Caco-2 (cell line): ENCODE measurements at places on chromosomes 2 and 18. TPM values are rescaled to one million over a fixed set of nuclear protein-coding genes. Genes with fewer than 3 reads are reported as not detected.

DNA sequence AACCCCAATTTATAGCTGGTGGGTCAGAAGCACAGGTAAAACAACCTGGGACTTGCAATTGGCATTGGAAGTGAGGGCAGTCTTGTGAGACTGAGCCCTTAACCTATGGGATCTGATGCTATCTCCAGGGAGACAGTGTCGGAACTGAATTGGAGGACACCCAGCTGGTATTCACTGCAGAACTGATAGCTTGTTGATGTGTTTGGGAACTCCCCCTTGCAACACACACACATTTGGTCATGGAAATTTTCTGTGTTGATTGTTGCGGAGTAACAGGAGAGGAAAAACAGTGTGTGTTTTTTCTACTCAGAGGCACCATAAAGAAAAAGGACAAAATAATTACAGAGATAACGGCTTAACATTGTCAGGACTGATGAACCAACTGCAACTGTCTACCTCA lies 16.1 kb downstream of the TPGS2 start:
- DNase-seq: no peak

DNA sequence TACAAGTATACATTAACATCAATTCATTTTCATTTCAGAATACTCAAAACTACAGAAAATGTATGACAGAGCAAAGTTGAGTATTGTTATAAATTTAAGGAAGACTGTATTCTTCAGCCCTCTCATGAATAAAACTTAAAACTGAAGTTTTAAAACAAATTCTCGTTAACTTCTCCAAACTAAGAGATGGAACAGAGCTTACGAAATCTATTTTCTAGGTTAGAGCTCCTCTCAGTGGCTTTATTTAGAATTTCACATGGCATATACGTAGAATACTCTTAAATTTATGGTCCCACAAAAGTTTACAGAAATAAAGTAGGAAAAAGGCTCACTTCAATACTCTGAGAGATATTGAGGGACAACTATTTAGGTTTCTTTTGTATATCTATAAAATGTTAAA lies 612.1 kb downstream of the KCNJ3 start:
- DNase-seq: no peak

Gene ABHD1
- total RNA-seq: 0.18 and 0.23 TPM in 2 replicates

Gene SCYGR8
- total RNA-seq: not detected in 2 replicates

Gene CHRNG
- not detected in 2 replicates for total RNA-seq
